Uterus (tissue), 4 donors: ENCODE measurements at places on chromosomes 1 and 21. TPM values are rescaled to one million over a fixed set of nuclear protein-coding genes. Genes with fewer than 3 reads are reported as not detected.

DNA sequence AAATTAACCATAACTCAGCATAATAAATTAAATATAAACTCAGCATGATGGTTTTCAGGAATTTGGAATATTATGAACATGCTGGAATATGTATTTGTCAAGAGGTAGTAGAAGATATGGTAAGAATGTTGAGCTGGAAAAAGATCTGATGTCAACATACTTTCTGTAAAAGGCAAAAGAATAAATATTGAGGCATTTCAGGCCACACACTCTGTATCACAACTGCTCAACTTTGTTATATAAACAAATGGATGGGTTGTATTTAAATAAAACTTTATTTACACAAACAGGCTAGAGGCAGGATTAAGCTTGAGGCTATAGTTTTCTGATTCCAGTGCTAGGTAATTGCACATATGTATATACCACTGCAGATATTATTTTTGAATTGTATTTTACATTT is 1409.4 kb downstream of the MRPL39 start:
- no peaks in the 10 kb centered on the region for H3K27me3 ChIP-seq
- no peak overlapping the region for H3K4me3 ChIP-seq
- H3K36me3 ChIP-seq = no peaks in the 10 kb centered on the region
- no peak overlapping the region for H3K27ac ChIP-seq
- DNase-seq = no peak

DNA sequence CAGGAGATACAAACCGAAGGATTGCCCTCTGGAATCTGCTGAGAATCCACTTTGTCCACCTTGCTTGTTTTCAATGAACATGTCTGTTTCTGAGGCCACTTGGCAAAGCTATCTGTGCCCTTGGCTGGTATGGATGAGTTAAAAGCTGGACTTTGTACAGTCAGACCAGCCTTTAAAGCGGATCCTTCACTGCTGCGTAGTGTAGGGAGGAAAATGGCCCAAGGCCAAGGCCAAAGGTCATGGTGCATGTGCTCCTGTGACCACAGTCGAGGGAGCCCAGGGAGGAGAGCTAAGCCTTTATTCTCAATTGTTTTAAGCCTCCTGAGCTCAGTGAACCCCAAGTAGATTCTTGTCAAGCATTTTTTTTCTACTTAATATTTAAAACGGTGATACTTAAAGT is 37.0 kb downstream of the KCNJ15 start:
- no peak for DNase-seq
- no peaks in the 10 kb centered on the region for H3K27me3 ChIP-seq
- H3K27ac ChIP-seq = no peak overlapping the region
- no peaks in the 10 kb centered on the region for H3K4me1 ChIP-seq
- H3K36me3 ChIP-seq = no peaks in the 10 kb centered on the region

GRCh38 chr1:117793413-117793812 is 136.0 kb downstream of the GDAP2 start:
- H3K36me3 ChIP-seq = no peaks in the 10 kb centered on the region
- H3K4me1 ChIP-seq = peaks cover 8% of the 10 kb centered on the region
- H3K4me3 ChIP-seq = no peak overlapping the region
- DNase-seq = no peak

GRCh38 chr1:78358165-78358564 is 132.6 kb upstream of the PTGFR start:
- H3K4me1 ChIP-seq = peaks cover 4% of the 10 kb centered on the region
- no peaks in the 10 kb centered on the region for H3K36me3 ChIP-seq
- no peak overlapping the region for H3K27ac ChIP-seq
- H3K27me3 ChIP-seq = no peaks in the 10 kb centered on the region
- no peak for DNase-seq

DNA sequence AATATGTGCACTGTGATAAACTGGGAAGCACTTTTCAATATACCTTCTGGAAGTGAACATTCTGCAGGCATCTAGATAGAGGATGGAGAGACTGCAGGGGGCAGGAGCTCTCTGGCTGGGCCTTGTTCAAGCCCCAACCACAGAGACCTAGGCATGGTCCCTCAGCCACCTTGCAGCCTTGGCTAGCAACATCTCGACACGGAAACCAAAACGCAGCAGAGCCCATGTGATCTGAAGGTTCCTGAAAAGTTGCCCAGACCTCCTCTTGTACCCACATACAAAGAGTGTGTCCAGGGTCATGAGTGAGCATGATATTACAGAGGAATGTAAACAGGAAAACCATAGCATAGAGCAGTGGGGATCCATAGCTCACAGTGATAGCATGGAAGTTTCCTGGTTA is 33.1 kb upstream of the SAMD11 start:
- H3K4me1 ChIP-seq = no peaks in the 10 kb centered on the region
- no peak overlapping the region for H3K4me3 ChIP-seq
- no peak for DNase-seq
- no peak overlapping the region for H3K27ac ChIP-seq

GRCh38 chr1:201359031-201359872 is 18.2 kb downstream of the TNNT2 start:
- no peaks in the 10 kb centered on the region for H3K36me3 ChIP-seq
- no peaks in the 10 kb centered on the region for H3K4me1 ChIP-seq
- H3K27ac ChIP-seq = no peak overlapping the region
- no peak overlapping the region for H3K4me3 ChIP-seq
- no peak for DNase-seq
- H3K27me3 ChIP-seq = no peaks in the 10 kb centered on the region

- peak; percentile 59 for DNase-seq
- no peak overlapping the region for H3K4me3 ChIP-seq
- no peaks in the 10 kb centered on the region for H3K36me3 ChIP-seq
- peak overlapping the region; percentile 33 for H3K27ac ChIP-seq
- H3K27me3 ChIP-seq = no peaks in the 10 kb centered on the region
These were observed 176.2 kb downstream of the ROR1 start for GRCh38 chr1:63950023-63950422.

DNA sequence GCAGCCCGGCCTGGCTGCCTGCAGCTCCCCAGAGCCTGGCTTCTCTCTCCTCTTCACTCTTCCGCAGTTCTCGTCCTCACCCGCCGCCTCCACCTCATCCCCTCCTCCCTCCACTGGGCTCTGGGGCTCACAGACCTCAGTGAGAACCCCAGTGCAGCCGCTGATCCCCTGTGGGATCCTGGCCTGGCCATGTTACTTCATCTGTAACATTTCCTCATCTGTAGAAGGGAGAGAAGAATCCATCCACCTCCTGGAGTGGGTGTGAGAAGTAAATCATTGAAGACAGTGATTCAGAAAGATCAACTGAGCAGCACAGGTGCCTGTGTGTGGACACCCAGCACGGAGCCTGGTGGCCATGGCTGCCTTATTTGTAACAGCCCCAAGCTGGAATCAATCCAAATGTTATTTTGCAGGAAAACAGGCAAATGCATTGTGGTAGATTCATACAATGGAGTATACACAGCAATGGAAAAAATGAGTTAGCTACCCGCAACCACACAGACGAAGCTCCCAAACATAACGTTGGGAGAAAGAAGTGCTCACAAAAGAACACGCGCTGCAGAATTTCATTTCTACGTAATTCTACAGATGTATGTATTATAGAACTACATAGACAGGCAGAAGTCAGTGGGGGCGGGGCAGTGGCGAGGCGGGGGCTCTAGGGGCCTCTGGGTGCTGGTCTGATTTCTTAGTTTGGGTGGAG is 8.7 kb downstream of the LAPTM5 start:
- H3K4me1 ChIP-seq = no peaks in the 10 kb centered on the region
- no peaks in the 10 kb centered on the region for H3K27me3 ChIP-seq
- no peak overlapping the region for H3K27ac ChIP-seq
- no peak overlapping the region for H3K4me3 ChIP-seq
- no peaks in the 10 kb centered on the region for H3K36me3 ChIP-seq

DNA sequence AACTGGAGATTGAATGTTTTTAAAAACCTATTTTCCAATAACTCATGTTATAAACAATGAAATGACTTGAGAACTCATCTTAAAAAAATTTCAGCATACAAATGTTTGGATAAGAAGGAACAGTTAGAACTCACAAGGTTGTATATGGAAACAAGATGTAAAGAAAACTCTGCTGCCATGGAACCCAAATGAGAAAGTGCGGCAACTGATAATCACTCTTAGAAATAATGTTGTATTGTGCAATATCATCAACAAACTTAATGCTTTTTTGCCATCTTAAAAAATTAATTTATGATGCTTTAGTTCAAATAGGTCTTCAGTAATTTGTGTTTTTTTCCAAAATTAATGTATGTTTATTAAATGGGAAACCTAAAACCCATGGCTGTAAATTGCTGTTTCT is 461.1 kb upstream of the NCAM2 start:
- no peak for DNase-seq
- H3K36me3 ChIP-seq = no peaks in the 10 kb centered on the region
- no peaks in the 10 kb centered on the region for H3K27me3 ChIP-seq
- no peaks in the 10 kb centered on the region for H3K4me1 ChIP-seq
- no peak overlapping the region for H3K27ac ChIP-seq

GRCh38 chr1:44903011-44903680 is 60.1 kb upstream of the PTCH2 start:
- no peaks in the 10 kb centered on the region for H3K4me1 ChIP-seq
- peak; percentile 27 for DNase-seq
- H3K4me3 ChIP-seq = no peak overlapping the region
- no peaks in the 10 kb centered on the region for H3K36me3 ChIP-seq
- peak overlapping the region; percentile 60 for H3K27ac ChIP-seq
- H3K27me3 ChIP-seq = no peaks in the 10 kb centered on the region

- no peak for DNase-seq
- no peaks in the 10 kb centered on the region for H3K36me3 ChIP-seq
- no peaks in the 10 kb centered on the region for H3K27me3 ChIP-seq
- H3K4me1 ChIP-seq = peaks cover 4% of the 10 kb centered on the region
- no peak overlapping the region for H3K4me3 ChIP-seq
These were observed 4.1 kb downstream of the HEYL start for GRCh38 chr1:39635205-39635870.

DNA sequence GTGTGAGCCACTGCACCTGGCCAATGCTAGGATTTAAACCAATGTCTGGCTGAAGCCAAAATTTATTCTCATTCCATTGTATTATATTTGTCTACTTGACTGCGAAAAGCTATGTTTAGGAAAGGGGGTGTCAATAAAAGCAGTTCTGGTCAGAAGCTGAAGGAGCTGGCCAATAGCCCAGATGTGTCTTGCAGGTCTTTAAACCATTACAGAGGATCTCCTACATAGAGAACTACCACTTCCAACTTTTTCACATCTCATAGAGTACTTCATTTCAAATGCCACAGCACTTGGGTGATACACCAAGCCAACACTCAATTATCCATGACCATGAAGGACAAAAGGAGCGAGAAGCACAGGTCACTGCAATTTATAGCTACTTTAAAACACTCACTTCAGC is 2.5 kb downstream of the SYT11 start:
- DNase-seq = no peak
- H3K27me3 ChIP-seq = no peaks in the 10 kb centered on the region
- H3K27ac ChIP-seq = no peak overlapping the region
- no peaks in the 10 kb centered on the region for H3K36me3 ChIP-seq
- no peaks in the 10 kb centered on the region for H3K4me1 ChIP-seq

DNA sequence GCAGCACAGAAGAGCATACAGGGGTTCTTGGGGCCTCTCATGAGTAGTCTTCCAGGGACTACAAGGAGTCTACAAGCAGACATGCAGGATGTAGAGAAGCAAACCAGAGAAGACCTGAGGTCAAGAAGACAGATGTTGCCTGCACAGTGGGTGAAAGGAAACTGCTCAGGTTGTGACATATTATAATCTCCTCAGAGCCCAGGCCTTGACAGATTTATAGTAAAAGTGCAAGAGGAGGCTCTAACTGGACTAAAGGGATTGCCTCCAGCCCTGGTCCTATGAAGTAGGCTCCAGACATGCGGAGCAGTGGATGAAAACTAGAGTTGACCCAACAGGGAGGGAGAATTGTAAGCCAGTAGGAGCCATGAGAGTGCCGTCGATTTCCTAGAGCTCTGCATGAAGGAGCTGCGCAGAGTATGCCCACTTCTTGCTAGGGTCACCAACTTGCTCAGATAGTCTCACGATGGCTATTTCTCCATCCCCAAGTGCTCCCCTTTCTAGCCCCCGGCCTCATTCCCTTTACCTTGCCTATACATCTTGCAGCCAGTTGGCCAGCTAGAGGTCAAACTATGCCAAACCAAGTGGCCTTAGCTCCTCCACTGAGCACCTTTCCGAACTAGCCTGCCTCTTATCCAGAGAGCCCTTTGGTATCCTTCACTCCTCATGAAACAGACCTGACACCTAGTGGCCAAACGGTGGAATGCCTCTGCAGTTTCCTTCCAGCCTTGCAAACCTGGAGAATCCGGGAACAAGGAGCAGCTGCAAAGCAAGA is 36.2 kb upstream of the IPO9 start:
- H3K27me3 ChIP-seq = no peaks in the 10 kb centered on the region
- no peaks in the 10 kb centered on the region for H3K4me1 ChIP-seq
- no peaks in the 10 kb centered on the region for H3K36me3 ChIP-seq

SLC1A7 gene
- 0.24 TPM for total RNA-seq

KCNJ10 gene
- total RNA-seq = not detected

NID1 gene
- total RNA-seq = 229 TPM

SEMA4A gene
- total RNA-seq = not detected

DISP3 gene
- total RNA-seq = not detected

KIF26B gene
- 17.4 TPM for total RNA-seq

ST7L gene
- total RNA-seq = 16.5 TPM

ADORA3 gene
- total RNA-seq = 0.59 TPM

CYYR1 gene
- total RNA-seq = 15.9 TPM

OR6N1 gene
- not detected for total RNA-seq

FAM167B gene
- total RNA-seq = 1.2 TPM
